ENCODE measurements at places on chromosomes 1 and 21.

- DNase-seq: no peak
Observed at GRCh38 chr1:161730050-161730564, 8.8 kb downstream of the FCRLB start.

- no peak for DNase-seq
Observed at GRCh38 chr21:26844258-26845065, 747 bp downstream of the ADAMTS1 start.

DNA sequence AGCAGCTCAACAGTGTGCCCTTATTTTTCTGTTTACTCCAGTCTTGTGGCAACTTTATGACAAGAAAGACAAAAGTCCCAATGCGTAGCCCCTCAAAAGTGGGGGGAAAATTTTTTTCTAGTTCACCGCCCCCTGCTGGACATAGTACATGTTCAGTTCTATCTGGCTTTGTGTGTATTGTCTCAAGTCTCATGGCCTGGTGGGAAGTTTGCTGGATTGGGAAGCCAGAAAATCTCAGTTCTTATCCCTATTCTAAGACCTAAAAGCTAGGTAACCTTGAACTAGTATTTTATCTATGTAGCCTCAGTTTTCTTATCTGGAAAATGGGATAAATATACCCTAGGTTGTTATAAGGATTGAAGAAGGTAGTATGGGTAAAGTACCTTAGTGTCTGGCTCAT, 55.8 kb upstream of the LDLRAP1 start:
- peak; percentile 53 for DNase-seq

DNA sequence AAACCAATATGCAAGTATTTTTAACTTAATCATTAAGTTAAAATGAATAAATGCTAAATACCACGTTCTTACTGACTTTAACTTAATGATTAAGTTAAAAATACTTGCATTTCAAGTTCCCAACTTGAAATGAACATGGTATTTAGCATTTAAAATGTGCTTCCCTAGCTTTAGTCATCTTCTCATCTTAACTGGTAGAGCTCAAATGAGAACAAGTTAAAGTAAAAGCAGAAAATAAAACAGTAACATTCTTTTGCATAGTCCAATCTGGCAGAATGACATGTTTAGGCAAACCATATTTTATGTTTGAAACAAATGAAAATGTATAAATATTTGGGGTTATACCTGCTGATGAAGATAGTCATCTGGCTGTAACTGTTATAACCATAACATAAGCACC, 186.0 kb downstream of the APP start:
- no peak for DNase-seq

- DNase-seq: no peak
Observed at GRCh38 chr1:171270806-171271205, 22.5 kb downstream of the FMO1 start.

DNA sequence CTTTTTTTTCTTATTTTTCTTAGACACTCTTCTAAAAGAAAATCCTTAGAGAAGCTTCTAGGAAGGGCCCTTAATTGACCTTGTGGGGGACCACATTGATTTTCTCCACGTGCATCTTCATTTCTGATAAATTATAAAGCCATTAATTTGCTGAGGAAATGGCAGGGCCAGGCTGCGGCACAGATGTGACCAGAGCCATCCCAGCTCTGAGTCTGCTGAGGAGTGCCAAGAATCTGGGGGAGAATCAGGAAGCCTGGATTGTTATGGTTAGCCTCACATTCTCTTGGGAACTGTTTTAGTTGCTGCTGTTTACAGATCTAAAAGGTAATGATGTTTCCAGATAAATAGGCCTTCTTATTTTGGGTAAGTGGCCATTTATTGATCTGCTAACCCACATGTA, 16.2 kb downstream of the PROX1 start:
- no peak for DNase-seq

- peak; percentile 15 for DNase-seq
Observed at GRCh38 chr21:35358008-35358407, 308.9 kb upstream of the RUNX1 start.

GRCh38 chr1:198850196-198850595, 211.4 kb downstream of the PTPRC start:
- DNase-seq: no peak

DNA sequence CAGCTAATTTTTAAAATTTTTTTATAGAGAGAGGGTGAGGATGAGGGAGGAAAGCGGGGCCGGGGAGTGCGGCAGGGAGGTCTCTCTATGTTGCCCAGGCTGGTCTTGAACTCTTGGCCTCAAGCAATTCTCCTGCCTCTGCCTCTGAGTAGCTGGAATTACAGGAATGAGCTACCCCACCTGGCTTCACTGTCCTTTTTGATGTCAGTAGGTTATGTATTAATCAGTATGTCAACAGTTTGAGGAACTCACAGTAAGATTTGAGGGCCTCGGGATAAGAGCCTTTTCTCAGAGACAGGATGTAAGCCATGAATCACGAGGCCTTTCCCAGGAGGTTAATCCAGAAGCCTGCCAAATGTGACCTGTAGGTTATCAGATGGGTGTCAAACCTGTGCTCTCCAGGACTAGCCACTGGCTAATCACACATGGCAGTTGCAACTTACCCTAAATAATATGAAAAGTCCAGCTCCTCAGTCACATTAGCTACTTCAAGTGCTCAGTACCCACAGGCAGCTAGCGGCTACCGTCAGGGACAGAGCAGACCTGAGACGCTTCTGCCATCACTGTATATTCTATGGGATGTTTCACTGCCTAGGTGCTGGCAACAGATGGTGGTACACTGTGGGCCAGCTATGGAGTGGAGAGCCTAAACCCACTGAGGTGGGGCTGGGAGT, 33.1 kb downstream of the TRIM67 start:
- DNase-seq: no peak

DNA sequence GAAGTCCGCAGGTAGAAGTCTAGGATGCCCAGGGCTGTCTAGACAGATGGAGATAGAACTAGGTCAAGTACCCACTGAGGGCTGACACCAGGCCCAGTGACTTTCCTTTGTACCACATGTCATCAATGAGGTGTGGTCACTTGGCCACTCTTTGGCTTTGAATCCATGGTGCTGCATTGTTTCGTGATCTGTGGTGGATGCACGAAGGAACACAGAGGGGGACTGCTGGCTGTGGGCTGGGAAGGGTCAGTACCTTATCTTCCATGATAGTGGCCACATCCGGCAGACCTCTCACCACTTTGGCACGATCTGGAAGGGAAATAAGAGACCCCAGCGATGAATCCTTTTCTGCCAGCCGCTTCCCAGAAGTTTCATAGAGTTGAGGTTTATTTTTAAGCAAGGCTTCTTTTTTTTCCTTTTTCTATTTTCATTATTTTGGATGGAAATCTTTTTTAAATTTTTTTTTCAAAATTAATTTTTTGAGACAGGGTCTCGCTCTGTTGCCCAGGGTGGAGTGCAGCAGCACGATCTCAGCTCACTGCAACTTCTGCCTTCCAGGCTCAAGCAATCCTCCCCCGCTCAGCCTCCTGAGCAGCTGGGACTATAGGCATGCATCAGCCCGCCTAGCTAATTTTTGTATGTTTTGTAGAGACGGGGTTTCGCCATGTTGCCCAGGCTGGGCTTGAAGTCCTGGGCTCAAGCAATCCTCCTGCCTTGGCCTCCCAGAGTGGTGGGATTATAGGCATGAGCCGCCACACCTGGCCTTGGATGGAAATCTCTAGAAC, 53.1 kb downstream of the MYOM3 start:
- DNase-seq: no peak

- DNase-seq: no peak
Observed at GRCh38 chr1:3530926-3531818, 76.7 kb downstream of the ARHGEF16 start.

DNA sequence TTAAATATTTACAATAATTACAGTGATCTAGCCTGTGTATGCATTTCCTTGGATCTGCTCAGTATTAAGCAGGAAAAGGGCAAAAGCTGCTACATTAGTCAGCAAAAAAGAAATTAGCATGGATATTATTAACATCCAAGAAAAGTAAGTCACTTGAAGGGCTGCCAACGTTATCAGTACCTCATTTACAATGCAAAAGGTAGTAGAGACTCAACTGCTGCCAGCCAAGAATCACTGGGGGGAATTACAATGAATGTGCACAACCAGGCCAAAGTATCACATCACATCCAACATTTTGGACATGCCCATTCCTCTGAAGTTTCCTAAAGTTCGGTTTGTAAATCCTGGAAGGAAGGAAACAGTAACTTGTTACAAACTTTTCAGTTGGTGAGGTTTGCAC, 1.9 kb downstream of the CNN3 start:
- DNase-seq: no peak

- peak; percentile 83 for DNase-seq
Observed at GRCh38 chr1:185439727-185440415, 122.8 kb upstream of the IVNS1ABP start.

DNA sequence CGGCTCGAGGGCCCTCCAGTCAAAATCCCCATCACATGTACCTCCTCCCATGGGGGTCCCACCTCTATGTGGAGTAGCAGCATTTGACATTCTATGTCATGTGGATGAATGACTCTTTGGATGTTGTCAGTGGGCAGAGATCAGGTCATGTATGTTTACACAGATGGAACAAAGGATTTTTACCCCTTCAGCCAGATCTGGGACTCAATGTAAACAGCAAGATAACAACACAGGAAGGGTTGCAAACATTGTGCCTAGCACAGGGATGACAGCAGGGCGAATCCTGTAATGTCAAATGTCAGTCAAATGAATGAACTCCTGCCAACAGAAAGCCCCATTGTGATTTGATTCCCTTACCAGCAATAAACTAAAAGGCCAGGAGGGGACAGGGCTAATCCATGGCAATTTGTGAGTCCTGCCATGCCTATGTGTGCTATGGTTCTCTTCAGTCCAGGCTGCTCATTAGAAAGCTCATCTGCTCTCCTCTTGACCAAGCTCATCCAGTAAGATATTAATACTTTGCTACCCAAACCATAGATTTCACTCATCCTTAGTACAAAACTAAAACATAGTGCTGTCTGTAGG, 60.3 kb downstream of the PGBD5 start:
- DNase-seq: peak; percentile 21

GRCh38 chr1:30464187-30464617, 259.2 kb downstream of the MATN1 start:
- DNase-seq: no peak

DNA sequence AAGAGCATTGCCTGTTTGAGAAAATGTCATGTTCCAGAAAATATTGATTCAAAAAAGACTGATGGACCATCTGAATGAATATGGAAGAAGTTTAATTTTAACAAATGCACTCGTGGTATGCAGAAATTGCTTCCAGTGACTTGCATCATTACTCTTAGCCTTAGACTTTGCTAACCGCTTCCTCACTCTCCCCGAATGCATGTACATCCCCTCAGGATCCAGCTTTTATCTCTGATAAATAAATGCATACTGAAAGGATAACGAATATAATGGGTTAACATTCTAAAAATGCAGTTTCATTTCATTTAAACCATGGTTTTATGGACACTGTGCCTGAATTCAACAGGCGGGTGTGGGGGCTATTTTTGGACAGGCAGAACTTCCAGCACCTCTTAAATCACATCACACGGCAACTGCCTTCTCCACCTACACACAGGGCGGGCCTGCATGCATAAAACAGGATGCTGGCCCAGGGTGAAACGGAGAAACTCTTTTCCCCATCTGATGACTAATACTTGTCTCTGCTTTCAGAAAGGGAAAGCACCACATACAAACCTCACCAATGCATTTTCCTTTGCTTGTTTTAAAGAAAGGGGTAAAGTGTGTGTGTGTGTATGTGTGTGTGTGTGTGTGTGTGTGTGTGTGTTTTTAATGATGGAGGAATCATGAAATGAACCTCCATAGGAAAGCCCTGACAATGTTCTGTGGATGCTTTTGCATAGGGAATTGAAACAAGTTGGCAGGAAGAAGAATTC, 48.7 kb downstream of the SPAG17 start:
- DNase-seq: no peak

- DNase-seq: no peak
Observed at GRCh38 chr1:22471078-22471477, 19.4 kb downstream of the ZBTB40 start.

- no peak for DNase-seq
Observed at GRCh38 chr1:245671349-245671748, 516.6 kb downstream of the KIF26B start.

DNA sequence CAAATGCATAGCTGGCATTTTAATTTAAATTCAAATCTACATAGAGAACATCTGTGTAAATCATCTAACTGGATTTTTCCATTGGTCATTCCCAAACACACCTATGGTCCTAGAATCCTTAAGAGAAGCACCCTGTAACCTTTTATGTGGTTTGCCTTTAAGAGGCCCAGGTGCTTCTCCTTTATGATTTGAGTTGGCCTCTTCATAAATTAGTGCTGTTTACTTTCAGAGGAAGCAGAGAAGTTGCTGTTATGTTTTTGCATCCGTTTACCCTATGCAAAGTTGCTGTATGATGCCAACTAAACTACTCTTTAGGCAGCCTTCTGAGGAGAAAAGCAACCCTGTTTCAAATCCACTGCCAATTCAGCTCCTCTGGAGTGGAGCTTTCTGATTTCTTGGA, 193.8 kb downstream of the HS2ST1 start:
- DNase-seq: no peak

DNA sequence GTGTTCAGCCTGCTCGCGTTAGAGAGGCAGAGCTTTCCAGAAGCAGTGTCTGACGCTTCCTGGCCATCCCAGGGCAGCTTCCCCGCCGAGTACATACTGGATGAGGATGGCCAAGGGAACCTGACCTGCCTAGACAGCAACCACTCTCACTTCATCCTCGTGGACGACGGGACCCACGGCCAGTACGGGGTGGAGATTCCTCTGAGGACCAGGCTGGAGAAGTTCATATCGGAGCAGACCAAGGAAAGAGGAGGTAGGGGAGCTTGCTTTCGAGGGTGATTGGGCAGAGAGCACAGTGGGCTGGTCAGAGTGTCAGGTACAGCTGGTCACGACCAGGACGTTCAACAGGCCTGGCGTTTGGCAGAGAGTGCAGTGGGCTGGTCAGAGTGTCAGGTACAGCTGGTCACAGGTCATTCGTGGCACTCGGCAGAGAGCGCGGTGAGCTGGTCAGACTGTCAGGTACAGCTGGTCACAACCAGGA, 22.4 kb downstream of the TRPM2 start:
- DNase-seq: no peak

GRCh38 chr1:94143173-94143808, 22.3 kb upstream of the ABCA4 start:
- DNase-seq: peak; percentile 3

- DNase-seq: peak; percentile 87
Observed at GRCh38 chr1:26417111-26417759, 6.6 kb downstream of the LIN28A start.

DNA sequence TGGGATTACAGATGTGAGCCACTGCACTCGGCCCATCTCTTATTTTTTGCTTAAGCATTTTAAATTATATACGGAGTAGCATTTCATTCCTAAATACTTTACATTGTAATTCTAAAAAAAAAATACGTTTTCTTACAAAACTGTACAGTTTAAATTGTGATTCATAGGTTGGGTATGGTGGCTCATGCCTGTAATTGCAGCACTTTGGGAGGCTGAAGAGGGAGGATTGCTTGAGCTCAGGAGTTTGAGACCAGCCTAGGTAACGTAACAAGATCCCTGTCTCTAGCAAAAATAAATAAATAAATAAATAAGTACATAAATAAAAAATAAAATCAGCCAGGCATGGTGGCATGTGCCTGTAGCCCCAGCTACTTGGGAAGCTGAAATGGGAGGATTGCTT, 24.6 kb downstream of the TBCE start:
- DNase-seq: no peak

GRCh38 chr1:111976332-111976731, 13.1 kb downstream of the KCND3 start:
- DNase-seq: no peak
